CD4-positive, alpha-beta memory T cell (primary cell): ENCODE measurements at places on chromosomes 3 and 15.
A peak's percentile ranks its signal among the peaks of the same experiment; 100 is the strongest.

GRCh38 chr3:101725194-101725889 lies 928 bp downstream of the CEP97 start:
- peak; percentile 29 for DNase-seq

DNA sequence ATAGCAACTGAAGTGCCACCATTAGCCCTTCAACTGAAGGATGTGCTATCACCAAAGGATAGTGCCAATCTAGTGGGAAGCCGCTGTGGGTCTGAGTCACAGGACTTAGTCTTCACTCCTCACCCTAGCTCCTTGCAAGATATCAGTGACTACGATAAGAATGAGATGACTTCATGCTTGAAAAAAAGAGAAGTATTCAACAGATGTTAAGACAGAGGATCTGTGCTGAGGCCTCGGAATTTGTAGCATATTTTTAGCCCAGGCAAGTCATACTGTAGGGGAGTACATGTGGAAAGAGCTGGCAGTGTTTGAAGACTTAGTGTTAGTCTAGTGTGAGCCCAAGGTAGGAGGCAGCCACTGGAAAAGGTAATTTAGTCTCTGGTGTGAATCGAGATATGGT lies 270.7 kb upstream of the LRTM1 start:
- DNase-seq, result no peak

DNA sequence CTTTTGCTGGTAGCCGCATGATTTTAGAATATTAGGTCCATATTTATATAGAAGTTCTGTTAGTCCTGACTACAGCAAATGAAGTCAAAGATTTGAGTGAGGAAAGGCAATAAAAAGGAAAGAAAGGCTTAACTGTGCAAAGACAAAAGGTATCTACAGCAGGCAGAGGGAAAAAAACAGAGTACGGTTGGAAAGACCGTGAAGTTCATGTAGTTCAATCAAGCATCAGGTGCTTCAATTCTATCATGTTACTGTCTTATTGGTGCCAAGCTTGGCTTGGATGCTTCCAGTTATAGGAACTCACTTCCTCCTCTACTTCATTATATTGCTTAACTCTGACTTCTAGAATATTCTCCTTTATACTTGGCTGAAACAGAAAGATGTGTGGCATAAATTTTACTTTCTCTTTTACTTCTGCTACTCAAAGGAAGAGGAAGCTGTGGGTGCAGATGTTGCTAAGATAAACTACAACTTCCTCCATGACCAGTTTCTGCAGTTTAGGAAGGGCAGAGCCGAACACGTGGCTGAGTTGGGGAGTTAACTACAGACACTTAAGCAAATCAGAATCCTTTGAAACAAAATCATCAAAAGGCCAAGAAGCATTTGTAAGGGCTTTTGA lies 72.6 kb upstream of the ZBED2 start:
- DNase-seq, result peak; percentile 88

- no peak for DNase-seq
Observed at GRCh38 chr3:40829876-40830275, 305.1 kb downstream of the ZNF621 start.

- DNase-seq, result no peak
Observed at GRCh38 chr15:58233341-58233740, 95.2 kb downstream of the AQP9 start.

GRCh38 chr3:82012775-82013174 lies 251.3 kb upstream of the GBE1 start:
- no peak for DNase-seq

- no peak for DNase-seq
Observed at GRCh38 chr3:37086918-37087317, 87.5 kb downstream of the LRRFIP2 start.

DNA sequence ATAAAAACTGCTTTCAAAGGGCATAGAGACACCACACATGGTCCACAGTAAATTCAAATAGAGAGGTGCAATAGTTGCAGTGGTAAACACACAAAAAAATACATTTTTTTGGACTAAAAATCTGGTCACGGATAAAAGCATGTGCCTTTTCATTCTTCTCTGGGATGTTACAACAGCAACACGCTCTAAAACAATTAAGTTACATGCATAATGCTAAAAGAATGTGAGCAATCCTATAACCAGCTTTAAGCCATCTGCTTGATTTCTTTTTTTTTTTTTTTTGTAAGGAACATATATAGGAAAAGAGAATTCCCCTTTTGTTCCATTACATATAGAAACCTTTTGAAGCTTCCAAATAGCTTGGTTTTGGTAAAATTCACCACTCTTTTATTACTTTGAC lies 20.0 kb downstream of the WNT5A start:
- no peak for DNase-seq

DNA sequence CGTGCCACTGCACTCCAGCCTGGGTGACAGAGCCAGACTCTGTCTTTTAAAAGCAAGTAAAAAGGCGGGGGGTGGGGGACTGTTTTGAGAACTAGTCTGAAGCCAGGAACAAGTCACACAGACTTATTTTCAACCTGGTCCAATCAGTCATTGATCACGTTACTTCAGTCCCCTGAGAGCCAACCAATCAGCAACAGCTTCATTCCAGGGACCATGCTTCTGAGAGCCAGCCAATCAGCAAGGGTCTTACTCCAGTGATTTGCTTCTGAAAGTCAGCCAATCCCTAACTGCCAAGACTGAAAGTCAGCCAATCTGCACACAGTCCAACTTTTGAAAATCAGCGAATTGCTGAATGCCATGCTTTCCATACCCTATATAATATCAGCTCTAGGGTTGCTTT lies 48.6 kb upstream of the C15orf39 start:
- no peak for DNase-seq

DNA sequence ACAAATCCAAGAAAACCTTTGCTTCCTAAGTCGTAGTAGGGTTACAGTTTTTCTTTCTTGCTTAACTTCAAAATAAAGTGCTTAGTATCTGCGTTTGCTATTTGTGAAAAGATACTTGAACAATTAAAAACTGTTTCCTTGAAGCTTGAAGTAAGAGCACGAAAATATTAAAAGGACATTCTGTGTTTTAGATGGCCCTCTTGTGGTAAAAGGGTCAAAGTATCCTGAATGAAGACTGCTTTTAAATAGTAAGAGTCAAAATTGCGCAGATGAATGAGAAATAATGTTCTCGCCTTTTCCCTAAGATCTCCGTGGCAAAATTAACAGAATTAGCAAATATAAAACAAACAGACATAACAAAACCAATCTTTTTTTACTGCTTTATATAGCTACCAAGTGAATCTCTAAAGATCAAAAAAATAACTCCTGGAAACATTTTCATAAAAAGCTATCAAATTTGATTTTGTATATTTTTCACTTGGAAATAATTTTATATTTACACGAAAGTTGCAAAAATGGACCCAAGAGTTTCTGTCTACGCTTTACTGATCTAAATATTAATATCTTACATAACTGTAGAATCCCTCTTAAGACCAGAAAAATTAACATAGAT lies 175.4 kb downstream of the MBNL1 start:
- peak; percentile 43 for DNase-seq

DNA sequence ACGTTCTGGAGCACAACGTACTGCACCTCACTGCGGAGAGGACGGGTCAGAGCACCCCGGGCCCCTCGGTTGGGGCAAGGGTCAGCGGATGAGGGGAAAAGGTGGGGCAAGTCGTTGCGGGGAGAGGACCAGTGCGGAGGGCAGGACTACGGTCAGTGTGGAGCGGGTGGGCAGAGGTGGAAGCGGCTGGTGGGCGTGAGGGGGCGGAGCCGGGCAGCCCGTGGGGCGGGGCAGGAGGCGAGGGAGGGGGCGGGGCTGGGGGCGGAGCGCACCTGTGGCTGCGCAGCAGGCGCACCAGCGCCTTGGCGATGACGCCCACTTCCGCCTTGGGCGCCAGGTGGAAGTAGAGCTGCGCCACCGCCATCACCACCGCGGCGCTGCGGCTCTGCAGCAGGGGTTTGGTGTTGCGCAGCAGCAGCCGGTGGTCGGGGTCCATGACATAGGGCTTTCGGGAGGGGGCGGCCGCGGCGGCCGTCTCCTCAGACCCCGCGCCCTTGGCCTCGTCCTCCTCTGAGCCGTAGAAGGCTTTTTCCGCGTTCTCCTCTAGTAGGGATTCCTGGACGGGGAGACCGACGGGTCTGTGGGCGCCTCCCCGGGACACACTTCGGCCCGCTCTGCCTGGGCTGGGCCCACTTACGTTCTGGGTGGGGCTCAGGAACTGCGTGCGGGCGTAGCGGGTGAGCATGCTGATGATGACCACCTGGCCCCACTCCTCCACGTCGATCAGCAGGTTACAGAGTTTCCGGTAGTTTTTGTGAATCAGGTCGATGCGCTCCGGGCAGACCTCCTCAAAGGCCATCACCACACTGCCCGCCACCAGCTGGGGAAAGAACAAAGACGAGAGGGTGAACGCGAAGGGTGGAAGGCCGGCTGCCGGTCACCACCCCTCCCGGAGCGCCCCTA lies 29.2 kb downstream of the AP3B2 start:
- peak; percentile 81 for DNase-seq

GRCh38 chr15:81296186-81296585 lies 27.8 kb downstream of the STARD5 start:
- no peak for DNase-seq

- DNase-seq, result peak; percentile 42
Observed at GRCh38 chr3:177358977-177359592, 161.8 kb upstream of the TBL1XR1 start.

GRCh38 chr15:29196290-29196689 lies 73.3 kb downstream of the NSMCE3 start:
- DNase-seq, result no peak

- DNase-seq, result no peak
Observed at GRCh38 chr3:47245271-47245670, 37.3 kb downstream of the KIF9 start.

DNA sequence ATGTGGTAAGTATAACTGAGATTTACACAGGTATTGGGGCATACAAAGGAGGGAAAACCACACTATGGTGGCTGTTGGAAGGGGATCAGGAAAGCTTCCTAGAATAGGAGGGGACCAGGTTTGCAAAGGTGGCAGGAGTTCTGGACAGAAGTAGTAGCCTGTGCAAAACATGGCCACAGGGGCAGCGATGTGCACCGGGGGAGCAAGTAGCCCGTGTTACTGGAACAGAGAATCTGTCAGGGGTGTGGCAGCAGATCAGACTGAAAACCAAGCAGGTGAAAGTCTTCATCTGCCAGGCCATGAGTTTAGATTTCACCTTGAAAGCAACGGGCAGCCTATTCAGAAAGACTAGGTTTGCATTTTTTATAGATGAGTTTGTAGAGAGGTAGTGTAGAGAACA lies 182.3 kb upstream of the LPP start:
- no peak for DNase-seq

DNA sequence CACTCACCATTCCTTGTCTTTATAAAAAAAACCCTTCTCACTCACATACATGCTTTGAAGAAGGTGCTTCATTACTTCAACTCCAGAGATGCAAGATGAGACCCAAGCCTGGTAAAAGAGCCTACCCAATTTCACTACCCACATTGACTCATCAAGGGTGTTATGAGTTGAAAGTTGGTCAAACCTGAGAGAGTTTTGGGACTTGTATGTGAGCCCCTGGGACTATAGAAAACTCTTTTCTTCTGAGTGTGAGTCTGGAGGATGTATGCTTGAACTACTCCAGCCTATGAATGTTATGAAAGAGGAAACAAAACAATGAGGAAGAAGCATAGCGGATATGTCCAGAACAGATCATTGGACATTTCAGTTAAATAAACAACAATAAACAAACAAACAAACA lies 106.5 kb upstream of the SATB1 start:
- DNase-seq, result no peak

DNA sequence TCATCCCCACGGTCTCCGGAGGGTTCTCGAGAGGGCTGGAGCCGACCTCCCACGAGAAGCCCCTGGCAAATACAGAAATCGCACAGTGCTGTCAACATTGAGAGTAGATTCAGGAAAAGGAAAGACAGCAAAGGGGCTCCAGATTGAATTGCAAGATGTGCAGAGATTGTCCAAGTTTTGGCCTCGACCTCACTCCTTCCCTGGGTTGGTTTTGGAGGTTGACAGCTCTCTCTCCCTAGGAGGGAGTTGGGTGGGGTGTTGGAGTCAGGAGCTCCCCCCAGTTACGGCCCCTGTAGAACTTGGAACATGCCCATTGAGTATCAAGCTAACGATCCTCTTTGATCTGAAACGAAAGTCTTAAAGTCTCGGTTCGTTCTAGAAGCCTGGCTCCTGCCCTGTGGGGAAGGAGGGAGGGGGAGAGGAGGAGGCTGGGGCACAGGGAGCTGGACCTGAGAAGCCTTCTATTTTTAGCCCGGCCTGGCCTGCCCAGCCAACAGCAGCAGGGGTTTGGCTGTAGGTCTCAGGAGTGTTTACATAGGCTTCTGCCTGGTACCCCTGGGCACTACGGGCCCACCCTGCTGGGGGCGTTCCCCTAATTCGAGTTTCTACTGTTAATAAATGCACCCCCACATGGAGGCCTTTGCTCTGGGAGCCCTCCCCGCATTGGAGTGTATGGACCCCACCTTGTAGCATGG lies 672 bp upstream of the KY start:
- no peak for DNase-seq

GRCh38 chr3:64244011-64244942 lies 19.0 kb upstream of the PRICKLE2 start:
- no peak for DNase-seq

DNA sequence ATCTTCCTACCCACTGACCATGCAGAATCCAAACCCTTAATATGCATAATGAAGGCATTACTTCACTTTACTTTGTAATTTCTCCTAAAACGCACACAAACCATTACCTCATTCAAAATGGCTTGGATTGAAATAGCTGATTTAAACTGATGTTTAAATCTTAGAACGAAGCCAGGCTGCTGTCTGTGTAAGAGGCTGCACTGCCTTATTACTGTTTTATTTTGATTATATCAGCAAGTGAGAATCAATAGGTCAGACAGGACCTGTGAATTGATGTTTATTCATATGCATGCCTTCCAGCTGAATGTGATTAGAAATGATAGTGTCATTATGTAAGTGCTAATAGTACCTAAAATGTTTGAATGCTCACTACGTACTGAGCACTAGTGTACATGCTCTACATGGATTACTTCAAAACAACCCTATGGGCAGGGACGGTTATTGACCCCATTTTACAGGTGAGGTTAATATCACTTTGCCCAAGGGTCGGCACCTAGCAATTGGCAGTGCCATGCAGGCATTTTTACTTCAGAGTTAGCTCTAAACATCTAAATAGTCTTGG lies 314.2 kb upstream of the CBLB start:
- no peak for DNase-seq

GRCh38 chr15:80563372-80563997 lies 131.6 kb upstream of the ABHD17C start:
- no peak for DNase-seq

- no peak for DNase-seq
Observed at GRCh38 chr3:170632780-170633179, 46.9 kb upstream of the SLC7A14 start.
